Omental fat pad (tissue), 4 donors: ENCODE measurements at places on chromosomes 6 and 20.

- DNase-seq: no peak
These were observed 169.4 kb downstream of the NRN1 start for GRCh38 chr6:5837323-5837722.

DNA sequence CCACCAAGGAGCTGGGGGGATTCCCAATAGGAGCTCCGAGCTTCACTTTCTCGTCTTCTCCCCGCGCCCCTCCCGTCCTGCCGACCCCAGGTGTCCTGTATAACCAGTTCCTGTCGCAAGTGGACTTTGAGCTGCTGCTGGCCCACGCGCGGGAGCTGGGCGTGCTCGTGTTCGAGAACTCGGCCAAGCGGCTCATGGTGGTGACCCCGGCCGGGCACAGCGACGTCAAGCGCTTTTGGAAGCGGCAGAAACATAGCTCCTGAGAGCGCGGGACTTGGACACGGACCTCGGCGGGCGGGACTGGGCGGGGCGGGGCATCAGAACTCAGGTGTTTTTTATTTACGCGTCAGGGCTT, 340 bp upstream of the VARS2 start:
- no peak for DNase-seq

DNA sequence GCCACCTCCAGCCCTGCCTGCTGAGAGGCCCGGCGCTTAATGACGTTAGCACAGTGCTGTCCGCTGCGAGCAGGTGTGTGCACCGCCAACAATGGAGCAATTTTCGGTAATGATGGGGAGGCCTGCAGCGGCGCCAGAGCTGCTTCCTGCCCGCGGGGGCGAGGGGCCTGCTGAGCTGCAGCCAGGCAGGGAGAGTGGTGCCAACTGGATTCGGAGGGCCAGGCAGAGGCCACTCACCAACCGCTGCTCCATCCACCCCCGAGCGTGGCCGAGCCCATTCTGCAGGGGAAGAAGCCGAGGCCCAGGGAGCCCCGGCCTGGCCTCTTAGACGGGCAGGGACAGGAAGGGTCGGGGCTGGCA, 9.6 kb downstream of the HRH3 start:
- no peak for DNase-seq

DNA sequence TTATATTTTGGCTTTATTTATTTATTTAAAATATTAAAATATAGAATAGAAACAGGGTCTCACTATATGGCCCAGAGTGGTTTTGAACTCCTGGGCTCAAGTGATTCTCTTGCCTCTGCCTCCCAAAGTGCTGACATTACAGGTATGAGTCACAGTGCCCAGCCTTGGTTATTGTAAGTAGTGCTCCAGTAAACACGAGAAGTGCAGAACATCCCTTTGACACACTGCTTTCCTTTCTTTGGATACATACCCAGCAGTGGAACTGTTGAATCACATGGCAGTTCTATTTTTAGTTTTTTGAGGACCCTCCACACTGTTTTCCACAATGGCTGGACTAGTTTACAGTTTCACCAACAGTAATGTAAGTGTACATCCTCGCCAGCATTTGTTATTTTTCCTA, 203.9 kb downstream of the PHF3 start:
- no peak for DNase-seq

- DNase-seq: no peak
These were observed 2.2 kb upstream of the POPDC3 start for GRCh38 chr6:105181981-105182515.

GRCh38 chr6:5728351-5729079, 278.2 kb downstream of the NRN1 start:
- DNase-seq: no peak

GRCh38 chr20:3997446-3997845, 17.9 kb downstream of the RNF24 start:
- no peak for DNase-seq

DNA sequence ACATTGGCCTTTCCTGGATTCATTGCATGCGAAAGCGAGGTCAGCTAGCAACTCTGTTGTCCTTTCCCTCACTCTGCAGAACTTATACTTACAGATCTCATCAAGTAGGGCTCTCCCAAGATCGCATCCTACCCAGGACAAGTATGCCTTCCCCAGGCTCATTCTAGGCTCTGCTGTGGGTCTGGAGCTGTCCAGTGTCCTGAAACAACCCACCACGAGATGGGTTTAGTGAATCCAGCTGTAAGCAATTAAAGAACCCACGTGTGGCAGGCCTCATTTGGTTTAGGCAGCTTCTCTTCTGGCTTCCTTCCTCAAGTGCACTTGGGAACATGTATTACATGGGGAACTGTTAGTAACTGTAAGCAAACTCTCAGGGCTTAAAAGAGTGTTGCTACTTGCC, 406.5 kb upstream of the CHD6 start:
- no peak for DNase-seq

DNA sequence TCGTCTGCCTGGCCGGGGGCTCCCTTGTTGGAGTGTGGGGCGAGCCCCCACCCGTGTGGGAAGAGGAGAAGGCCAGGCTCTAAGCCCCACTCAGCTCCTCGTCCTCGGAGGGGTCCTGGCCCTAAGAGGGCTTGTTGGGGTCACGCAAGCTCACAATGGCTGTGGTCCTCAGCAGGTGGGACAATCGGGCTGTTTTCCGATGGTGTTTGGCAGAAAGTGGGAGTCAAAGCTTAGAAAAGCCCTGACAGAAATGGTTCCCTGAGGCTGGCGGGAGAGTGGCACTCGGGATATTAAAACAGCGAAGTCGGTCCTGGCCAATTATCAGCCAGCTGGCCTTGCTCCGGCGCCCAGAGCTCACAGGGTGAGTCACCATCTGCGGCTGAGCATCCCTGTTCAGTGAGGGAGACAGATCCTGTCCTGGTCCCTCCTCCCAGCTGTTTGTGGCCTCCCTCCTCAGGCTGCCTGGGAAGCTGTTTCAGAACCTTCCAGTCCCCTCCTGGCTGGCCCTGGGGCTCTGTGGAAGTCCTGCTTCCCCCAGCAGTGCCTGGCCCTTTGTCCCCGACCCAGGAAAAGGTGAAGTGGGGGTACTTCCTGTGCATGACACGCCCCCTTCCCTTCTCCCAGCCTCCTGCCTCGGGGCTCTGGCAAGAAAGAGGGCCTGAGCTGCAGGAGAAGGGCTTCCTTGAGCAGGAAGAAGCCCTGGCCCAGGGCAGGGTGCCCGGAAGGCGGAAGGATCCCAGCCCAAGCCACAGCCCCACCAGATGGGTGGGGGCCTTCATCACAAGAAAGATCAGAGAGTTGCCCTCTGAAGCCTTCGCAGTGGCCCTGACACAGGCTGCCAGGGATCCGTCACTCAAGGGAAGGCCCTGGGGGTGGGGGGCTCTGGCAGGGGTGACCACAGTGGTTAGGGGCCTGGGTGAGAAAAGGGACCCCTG, 53.6 kb upstream of the BHLHE23 start:
- no peak for DNase-seq

DNA sequence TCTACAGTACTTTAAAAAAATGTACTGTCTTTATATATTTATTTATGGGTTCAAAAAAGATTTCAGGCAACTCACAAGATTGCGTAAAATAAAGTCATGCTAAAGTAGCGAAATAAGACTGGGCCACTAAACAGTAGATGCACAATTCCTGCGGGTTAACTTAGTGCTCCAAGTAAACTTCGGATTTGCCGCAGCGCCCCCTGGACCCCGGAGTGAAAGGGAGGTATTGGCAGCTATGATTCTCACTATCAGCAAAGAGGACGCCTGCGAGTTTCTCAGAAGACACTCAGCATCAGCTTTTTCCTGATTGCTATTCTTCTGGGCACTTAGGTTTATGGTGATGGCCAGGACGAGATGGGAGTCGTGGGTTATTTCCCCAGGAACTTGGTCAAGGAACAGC, 1.4 kb downstream of the OTOR start:
- DNase-seq: no peak

GRCh38 chr20:6496874-6497273, 270.6 kb upstream of the BMP2 start:
- no peak for DNase-seq

DNA sequence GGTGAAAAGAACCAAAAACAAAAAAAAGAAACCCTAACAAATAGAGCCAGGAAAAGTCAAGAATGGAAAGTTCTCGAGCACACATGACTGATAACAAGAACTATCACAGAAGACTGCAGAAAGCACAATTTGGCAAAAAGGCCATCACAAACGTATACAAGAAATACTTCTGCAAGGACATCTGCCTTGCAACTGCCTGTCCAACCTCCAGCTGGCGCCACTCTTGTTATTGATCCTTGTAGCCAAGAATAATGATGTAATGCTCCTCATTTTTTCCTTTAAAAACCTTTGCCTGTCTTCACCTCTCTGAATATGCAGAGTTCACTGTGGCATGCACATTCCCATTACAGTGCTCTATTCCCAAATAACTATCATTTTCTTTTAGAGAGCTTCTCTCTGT, 87.9 kb upstream of the BMP5 start:
- no peak for DNase-seq

DNA sequence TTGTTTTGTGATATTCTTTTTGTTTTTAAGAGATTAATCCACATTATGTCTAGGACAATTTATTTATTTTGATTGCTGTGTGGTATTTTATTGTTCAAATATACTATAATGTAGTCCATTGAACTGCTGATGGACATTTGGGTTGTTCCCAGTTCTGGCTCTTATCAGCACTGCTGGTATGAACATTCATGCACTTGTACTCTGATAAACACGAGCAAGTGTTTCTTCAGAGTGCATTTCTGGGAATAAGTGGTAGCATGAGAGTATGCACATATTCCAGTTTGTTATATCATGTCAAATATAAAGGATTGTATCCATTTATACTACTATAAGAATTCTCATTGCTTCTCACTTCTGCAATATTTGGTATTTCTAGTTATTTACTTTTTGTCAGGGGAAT, 7.1 kb downstream of the CALHM6 start:
- no peak for DNase-seq

DNA sequence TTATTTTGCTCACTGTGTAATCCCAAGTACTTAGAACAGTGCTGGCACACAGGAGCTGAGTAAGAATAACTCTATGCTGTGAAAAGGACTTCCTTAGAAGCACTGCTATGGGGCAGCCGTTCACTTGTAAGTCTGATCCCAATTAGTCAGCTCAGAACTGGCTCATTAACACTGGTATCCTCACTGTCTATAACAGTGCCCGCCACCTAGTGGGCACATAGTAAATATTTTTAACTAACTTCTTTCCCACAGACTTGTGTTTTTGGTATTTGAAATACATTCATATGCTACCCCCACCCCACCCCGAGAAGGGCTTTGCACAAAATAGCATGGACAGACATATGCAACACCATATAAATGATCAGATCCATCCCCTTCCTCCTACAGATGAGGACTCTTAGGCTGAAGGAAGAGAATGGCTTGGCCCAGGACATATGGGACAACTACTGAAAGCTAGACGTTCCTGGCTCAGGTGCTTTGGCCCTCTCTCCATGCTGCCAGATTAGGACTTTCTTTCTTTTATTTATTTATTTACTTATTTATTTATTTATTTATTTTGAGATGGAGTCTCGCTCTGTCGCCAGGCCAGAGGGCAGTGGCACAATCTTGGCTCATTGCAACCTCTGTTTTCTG, 47.1 kb downstream of the DST start:
- DNase-seq: no peak

DNA sequence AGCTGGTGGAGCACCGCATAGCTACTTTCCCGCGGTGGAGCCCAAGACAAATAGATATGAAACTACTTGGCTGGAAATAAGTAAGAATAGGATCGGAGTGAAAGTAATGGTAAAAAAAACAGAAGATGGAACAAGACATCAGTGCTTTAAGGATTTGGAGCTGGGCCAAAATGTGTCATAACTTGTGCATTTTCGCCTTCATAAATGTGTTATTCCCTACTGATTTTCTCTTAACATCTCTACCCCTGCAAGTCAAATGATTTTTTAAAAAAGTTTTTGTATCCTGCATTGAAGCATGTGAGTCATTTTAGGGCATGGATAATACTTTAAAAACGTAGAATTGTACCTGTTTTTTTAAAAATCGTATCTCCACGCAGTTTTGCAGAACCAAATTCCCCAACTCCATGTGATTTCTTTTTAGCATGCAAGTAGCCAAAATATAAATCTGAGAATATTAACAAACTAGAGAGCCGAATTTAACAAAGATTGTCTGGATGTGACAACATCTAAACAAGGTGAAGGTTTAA, 882 bp upstream of the FAM184A start:
- no peak for DNase-seq

DNA sequence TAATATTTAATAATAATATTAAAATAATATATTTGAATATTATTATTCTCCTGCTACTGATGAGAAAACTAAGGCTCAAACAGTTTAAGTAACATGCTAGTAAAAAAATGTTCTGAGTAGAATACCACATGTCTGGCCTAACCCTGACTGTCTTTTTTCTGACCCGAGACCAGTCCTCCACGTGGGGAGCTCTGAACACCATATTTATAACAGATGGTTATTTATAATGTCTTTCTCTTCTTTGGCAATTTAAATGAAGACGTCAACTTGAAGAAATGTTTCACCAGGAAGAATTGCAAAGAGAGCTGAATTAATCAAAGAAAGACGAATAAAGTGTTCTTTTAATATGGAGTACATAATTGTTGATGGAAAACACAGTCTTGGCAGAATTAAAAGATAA, 82.0 kb downstream of the SLC22A3 start:
- no peak for DNase-seq

DNA sequence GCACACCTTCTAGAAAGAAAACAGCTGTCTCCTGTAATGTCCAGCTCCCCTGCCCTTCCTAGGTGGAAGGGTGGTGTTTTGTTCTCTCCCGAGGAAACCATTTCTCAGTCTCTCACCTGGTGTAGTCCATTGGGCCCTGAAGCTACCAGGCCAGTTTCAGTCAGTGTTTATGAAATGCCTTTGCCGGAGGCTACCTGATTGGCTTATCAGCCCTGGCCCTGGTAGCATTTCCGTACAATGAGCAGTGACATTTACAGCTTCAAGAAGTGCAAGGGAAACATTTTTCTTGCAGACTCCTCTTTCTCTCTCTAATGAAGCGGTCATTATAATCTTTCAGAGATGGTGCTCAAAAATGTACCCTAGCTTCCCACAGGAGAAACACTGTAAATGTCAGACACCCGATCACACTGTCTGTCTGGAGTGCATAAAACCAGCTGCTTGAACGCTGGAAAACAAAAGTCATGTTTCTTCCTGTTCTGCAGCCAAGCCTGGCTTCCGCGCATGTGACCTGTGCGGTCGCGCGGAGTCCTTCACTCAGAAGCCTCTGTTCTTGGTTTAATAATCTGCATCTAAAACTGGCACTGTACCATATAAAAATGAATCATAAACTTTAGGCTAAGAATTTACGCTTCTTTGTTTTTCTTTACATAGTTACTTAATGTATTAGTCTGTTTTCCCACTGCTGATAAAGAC, 28.4 kb upstream of the SAYSD1 start:
- no peak for DNase-seq

GRCh38 chr20:17992224-17992637, 23.4 kb downstream of the MGME1 start:
- no peak for DNase-seq
